ENCODE measurements at places on chromosomes 11 and 22.

GRCh38 chr11:73404048-73404447 is 27.8 kb downstream of the RELT start:
- DNase-seq = no peak

GRCh38 chr11:62544581-62545436 is 1.8 kb downstream of the AHNAK start:
- no peak for DNase-seq

- DNase-seq = no peak
These were observed 68.1 kb upstream of the BID start for GRCh38 chr22:17842386-17842785.

GRCh38 chr11:48028914-48029680 is 48.7 kb downstream of the PTPRJ start:
- no peak for DNase-seq

DNA sequence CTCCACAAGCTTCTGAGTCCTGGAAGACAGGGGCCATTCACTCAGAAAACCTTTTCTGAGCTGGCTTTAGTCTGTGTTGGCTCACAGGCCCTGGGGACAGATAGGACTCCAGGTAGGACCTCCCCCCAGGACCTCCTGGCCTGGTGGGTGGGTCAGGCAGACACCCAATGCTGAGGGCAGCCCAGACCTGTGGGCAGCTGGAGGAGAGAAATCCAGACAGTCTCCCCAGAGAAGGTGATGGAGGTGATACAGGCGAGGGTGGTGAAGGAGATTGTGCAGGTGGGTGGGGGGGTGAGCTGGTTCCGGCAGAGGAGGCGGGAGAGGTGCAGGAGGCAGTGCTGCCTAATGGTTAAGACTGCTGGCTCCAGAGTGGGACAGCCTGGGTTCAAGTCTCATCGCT is 15.6 kb downstream of the LRRC32 start:
- no peak for DNase-seq

DNA sequence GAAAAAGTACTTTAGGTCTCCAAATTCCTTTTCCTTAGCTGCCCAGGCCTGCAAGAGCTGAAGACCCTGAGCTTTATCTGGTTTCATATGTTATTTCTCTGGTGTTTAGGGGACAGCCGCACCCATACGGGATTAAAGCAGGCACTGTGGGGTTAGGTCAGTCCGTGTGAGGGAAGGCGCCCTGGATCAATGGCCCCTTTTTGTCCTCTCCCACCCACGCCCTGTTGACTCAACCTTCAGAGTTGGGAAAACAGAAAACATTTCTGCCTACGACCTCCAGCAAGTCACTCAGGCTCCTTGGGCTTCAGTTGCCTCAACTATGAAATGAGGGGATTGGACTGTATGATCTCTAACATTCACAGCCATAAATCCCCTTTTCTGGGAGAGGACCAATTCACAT is 55.2 kb upstream of the BARX2 start:
- DNase-seq = no peak

GRCh38 chr22:26822313-26822712 is 164.9 kb downstream of the MIAT start:
- DNase-seq = no peak
